CD8-positive, alpha-beta T cell (primary cell): ENCODE measurements at places on chromosomes 6 and 20.

DNA sequence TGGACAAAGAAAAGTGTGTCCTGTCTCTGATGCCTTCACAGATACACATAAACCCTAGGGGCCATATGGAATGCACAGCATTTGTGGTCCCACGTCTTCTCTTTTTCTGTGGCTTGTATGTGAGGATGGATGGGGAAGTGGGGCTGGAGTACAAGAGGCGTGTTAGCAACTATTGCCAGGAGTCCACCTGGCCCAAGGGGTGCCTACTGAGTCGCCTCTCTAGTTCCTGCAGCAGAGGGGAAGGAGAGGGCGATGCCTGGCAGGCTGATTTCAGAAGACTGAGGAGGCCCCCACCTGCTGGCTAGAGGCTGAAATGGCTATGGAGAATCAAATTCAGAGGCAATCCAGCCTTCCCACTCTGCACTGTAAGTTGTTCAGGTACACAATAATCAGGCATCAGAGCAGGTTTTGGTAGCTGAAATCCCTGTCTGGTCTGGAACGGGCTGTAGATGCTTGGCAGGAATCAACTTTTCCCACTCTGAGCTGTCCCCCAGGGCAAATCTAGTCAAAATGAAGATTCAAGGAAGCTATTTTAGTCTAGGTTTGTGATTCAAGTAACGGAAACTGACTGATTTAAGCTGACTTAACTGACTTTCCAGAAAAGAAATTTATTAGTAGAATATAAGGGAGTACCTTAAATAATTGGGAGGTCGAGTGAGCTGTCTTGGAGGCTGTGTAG is 14.9 kb upstream of the PPARD start:
- DNase-seq: peak; percentile 82

DNA sequence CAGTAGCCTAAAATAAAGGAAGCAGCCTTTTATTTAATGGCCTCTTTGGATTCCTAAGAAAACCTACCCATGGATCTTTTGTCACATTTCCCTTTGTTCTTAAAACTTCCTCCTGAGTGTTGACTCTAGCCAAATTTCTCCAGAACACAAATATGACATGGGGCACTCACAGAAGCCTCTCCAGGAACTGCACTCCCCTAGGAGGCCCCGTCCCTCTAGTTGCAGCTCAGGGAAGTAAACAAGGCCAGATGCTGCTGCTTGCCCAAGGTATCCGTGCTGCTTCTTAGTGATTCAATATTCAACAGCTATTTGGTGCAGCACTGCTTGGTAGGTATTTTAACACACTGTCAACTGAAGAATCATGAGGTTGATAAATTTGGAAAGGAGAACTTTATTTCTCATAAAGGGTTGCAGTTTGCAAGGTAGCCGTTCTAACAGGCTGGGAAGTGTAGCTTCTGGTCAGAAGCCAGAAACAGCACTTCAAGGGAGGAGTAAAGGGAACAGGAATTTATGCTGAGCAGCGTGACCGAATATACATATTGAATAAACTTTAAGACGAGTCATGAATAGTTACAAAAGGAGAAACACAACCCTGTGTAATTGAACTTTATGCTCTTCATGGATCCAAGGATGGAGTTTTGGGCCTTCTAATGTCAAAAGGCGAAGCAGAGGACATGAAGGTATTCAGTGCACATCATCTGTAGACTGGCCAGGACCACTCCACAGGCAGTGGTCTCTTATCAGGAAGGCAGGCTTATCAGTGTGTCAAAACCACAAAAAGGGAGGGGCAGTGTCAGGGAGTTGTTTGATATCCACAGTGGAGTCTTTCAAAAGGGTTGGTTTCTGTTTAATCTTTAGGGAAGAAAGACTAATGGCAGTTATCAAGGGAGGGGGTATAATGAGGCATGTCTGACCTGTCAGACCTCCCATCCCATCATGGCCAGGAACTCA is 63.3 kb downstream of the CD24 start:
- DNase-seq: no peak

GRCh38 chr6:56687551-56687950 is 44.9 kb upstream of the DST start:
- DNase-seq: no peak

- no peak for DNase-seq
These were observed 203.2 kb upstream of the MAP3K7 start for GRCh38 chr6:90790058-90790457.

DNA sequence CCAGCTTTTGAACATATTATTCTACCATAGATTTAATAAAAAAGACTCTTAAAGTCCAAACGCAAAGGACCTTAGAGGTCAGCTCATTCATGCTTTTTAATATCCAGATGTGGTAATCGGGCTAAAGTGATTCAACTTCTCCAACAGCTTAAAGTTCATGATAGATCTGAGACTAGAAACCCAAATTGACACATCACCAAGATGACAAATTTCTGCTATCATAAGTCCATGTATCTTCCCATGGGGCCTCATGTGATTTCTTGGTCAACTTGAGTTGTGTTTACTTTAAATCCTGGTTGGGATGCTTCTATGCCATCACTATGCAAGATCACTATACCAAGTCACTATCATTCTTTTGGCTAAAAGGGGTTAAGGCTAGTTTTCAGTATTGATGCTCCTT is 56.0 kb downstream of the SLC24A3 start:
- DNase-seq: no peak

GRCh38 chr20:62482146-62482809 is 6.5 kb upstream of the GATA5 start:
- DNase-seq: no peak

- DNase-seq: peak; percentile 11
These were observed 19.4 kb downstream of the FAM50B start for GRCh38 chr6:3868544-3868943.

- no peak for DNase-seq
These were observed 84.1 kb downstream of the PRND start for GRCh38 chr20:4805663-4806449.

DNA sequence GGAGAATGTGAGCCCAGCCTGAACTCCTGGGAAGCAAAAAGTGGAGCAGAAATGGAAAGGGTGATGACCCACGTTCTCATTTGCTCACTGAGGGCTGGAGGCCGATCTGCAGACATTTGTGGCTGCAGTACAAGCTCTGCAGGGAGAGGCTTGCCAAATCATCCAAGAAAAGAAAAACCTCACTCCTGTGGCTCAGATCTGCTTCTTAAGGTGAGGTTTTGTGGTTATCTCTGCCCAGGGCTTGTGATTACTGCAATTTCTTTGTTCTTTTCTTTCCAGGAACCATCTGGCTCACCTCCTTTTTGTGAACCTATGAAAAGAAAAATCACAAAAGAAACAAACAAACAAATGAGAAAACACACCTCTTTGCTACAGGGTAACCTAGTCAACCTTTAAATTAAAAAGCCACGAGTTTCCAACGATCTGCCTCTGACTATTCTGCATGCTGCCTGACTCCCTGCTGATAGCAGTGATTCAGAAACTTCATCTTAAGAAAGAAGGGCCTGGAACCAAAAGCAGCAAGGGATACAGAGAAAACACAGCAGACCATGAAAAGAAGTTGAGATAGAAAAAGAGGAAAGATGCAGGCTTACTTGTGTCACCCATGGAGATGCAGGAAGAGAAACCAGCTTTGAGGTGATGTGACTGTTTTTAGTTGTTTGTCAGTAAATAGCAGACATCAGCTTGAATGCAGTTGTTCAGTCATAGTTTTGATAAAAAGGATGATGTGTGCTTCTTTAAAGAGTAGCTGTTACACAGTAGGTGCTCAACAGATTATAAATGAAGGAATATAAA is 165.1 kb downstream of the LMBRD1 start:
- DNase-seq: no peak

- no peak for DNase-seq
These were observed 65.6 kb upstream of the KIF13A start for GRCh38 chr6:18053078-18053477.

- DNase-seq: no peak
These were observed 298.3 kb downstream of the PRL start for GRCh38 chr6:21998582-21998981.

DNA sequence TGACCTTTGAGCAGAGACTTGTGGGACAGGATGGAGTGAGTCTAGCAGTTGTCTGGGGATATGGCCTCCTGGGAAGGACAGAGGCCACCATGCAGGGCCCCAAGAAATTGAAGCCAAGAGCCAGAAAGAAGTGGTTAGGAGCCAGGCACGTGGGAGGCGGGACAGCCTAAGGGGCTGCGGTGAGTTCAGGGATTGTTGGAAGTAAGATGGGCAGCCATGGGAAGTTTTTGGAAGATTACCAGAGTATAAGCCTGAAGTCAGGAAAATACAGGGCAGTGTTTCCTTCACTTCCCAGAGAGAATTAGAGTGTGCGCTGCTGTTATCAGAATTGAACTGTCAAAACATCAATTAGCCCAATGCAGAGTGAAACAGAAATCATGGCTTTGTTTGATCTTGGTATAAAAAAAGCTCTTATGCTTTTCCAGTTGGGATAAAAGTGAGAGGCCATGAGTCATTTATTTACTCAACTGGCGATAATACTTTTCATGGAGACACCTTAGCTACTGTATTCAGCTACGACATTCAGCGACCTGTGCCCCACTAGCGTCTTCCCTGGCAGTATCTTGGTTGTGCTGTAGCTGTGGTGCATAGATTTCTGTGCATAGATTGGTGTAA is 66.9 kb downstream of the PHACTR2 start:
- DNase-seq: no peak

- DNase-seq: no peak
These were observed 160.4 kb upstream of the SMLR1 start for GRCh38 chr6:130666786-130667185.

- no peak for DNase-seq
These were observed 103.9 kb downstream of the ESR1 start for GRCh38 chr6:151911401-151911800.

- no peak for DNase-seq
These were observed 29.2 kb downstream of the RHAG start for GRCh38 chr6:49607391-49607982.

DNA sequence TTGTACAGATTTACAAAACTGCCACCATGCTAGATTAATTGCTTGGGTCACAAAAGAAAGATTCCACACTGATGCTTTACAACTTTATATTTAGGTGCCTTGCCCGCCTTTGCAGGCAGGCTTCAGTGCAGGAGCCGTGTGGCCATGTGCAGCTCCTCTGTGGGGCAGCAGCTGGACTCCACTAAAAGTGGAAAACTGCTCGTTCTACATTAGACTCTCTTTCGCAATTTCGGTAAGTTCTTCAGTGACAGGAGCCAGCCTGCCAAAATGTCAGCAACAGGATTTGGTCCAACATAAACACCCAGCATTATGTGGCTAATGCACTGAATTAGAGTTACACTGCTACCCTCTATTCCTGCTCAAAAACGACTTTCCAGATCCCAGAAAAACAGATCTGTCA is 174.4 kb upstream of the KCNK16 start:
- no peak for DNase-seq

DNA sequence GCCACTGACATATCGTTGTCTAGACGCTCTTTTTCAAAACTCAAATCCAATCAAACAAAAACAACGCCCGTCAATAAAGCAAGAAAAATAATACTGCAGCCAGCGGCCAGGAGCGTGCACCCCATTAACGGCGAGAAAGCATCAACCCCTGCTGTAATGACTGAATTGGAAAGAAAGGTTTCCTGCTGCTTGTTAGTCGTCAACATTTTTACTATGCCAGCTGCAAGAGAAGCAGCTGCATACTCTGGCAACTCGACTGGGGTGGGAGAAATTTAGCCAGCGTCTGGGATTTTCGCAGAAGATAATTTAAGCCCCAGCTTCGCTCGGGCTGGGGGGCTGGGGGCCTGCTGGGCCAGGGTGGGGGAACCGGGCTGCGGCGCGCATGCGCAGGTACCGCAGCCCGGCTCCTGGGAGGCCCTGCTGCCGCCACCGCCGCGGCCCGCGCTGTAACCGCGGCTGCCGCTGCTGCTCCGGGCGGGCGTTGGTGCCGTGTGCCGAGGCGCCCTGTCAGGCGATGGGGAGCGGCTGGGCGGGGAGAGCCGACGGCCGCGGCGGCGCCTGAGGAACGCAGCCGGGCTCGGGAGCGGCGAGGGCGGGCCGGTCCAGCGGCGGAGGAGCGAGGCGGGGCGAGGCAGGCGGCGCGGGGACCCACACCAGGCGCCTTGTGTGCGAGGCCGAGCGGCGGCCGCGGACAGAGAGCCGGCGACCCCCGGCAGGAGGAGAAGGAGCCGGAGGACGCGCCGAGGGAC is 732 bp upstream of the STXBP5 start:
- peak; percentile 54 for DNase-seq

- no peak for DNase-seq
These were observed 122.3 kb downstream of the CEBPB start for GRCh38 chr20:50312682-50313521.
